Kidney capillary endothelial cell (primary cell): ENCODE measurements at places on chromosomes 3 and 15.

DNA sequence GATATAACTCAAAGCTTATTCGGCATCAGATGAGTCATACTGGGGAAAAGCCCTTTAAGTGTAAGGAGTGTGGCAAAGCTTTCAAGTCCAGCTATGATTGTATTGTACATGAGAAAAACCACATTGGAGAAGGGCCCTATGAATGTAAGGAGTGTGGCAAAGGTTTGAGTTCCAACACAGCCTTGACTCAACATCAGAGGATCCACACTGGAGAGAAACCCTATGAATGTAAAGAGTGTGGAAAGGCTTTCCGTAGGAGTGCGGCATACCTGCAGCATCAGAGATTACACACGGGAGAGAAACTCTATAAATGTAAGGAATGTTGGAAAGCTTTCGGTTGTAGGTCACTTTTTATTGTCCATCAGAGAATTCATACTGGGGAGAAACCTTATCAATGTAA, 7.5 kb downstream of the ZNF621 start:
- DNase-seq: no peak

GRCh38 chr3:127768346-127769008, 53.8 kb downstream of the MGLL start:
- peak; percentile 93 for DNase-seq

DNA sequence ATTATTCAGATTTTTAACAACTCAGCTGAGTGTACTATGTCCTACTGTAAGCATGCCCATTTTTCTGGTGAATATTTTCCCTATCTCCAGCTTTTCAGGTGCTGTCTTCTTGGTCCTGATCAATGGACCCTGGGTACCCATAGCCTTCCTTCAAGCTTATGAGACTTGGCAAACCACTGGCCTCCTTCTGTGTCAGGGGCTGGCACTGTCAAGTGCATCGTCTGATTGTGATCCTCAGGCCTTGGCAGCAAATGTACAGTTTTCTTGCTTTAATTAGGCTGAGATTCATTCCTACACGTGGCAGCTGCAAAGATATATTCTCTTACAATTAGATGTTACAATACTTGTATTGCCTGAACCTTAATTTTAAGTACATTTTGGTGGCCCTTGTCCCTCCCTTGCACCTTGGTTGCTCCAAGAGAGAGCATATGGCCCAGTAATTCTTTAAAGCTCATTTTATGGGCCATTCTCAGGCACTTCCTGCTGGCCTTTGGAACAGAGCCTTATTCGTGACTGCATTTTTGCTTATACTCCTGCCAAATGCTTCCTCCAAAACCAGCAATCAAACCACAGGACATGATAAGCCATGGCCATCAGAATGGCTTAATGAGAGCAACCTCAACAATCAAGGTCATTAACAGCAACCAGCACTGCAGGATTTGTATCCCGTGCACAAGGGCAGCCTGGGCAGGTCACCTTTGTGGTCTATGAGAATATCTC, 179.9 kb downstream of the CNTN6 start:
- DNase-seq: no peak

DNA sequence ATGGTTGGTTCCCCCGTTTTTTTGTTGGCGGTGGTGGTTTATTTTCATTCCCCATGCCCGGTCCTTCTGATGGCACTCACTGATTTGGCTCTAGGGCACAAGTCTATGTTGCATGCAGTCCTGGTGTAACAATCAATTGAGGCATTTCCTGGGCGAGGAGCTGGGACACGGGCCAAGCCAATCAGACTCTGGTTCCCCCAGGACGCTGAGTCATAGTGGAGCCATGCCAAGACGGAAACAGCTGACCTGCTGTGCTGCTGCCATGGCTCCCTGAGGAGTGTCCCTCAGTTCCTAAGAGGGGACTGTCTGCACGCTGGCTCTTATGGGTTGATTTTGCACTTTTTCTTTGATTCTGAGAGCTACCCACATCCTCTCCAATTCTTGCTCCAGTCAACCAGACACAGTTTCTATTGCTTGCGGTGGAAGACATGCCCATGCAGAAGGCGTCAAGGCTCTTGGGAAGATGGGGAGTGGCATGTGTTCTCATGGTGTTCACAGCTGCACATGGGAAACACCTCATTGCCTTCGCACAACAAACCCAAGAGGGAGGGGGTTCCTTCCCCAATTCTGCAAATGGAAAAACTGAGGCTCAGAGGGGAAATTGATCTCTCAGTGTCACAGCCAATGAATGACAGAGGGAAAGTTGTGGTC, 28.3 kb upstream of the ALDH1L1 start:
- DNase-seq: peak; percentile 18

- no peak for DNase-seq
Measured at GRCh38 chr3:66809595-66809958, 188.5 kb upstream of the KBTBD8 start.

DNA sequence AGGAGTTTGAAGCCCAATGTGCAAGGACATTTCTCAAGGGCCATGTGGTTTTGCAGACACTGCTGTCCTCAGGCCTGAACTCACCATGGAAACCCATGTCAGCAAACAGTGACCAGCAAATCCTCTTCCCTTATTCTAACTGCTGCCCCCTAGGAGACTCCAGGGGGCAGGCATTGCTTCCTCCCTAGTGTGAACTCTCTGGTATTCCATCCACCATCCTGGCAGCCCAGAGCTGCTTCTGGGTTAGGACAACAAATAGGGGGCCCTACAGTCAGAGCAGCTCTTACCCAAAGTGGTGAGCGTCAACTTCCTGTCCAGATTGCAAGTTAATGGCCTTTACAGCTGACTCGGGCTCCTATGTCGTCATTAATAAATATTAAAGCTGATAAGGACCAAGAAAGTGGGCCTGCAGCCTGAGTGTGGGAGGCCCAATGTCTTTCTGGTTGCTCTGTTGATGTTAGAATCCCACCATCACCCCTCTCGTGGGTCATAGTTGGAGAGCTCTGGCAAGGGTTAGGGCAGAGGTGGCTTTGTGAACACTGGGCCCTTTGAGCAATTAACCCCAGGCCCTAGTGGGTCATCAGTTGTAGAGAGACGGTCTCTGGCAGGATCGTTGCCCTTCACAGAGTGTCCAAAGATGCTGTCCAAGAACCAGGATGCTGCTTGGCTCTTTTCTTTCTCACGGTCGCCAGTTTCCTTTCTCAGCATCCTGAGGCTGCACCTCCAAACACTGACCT, 41.5 kb downstream of the TGM4 start:
- DNase-seq: peak; percentile 3

GRCh38 chr3:144821583-144821982, 850.0 kb downstream of the DIPK2A start:
- DNase-seq: no peak

- no peak for DNase-seq
Measured at GRCh38 chr15:60779718-60780503, 301.0 kb upstream of the ICE2 start.

- DNase-seq: peak; percentile 44
Measured at GRCh38 chr3:112531358-112531781, 30.4 kb downstream of the ATG3 start.

DNA sequence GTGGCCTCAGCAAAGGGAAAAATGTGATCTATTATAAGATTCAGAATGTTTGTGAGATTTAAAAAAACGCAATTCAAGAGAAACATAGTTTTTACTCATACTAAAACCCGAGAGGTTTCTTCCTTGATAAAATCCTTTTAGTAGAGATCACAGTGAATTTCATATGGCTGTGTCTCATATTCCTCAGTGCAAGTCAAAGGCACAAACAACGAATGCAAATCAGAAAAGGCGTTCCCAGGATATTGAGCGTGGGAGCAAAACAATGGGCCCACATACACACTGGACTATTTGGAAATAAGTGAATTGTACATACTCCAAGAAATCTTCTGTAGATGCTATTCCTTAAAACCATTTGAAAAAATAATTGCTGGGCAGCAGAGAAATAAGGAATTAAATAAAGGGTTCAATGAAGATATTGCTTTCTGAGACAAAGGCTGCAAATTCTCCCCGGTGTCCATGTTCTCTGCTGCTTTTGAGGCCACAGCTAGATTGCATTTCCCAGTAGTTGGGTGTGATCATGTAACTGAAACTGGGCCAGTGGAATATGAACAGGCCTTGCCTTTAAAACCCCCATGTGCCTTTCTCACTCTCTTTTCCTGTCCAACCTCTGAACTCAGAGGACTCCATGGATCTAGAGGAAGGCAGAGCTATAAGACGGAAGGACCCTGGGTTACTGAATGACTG, 144.6 kb upstream of the TBL1XR1 start:
- no peak for DNase-seq

GRCh38 chr15:38285456-38285855, 32.8 kb downstream of the SPRED1 start:
- no peak for DNase-seq
